Umbilical cord (tissue), 2 donors: ENCODE measurements at places on chromosomes 11 and 22. TPM values are rescaled to one million over a fixed set of nuclear protein-coding genes. Genes with fewer than 3 reads are reported as not detected.

GRCh38 chr11:130071211-130071712 is 1.6 kb downstream of the APLP2 start:
- DNase-seq = no peak

DNA sequence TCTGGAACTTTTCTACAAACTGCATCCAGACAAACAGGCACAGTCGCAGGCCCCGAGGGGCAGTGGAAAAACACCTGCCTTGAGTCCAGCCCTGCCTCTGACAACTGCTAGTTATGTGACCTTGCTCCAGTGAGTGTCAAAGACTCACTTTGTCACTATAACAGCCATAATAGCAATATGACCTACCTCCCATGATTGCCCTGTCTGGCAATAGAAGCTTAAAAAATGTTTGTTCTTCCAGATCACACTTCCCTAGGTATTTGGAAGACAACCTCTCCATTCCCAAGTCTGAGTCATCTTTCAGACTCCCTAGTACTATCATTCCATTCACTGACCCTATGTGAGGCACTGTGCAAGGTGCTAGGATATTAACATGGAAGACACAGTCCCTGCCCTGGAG is 74.5 kb downstream of the RPL27A start:
- no peak for DNase-seq

DNA sequence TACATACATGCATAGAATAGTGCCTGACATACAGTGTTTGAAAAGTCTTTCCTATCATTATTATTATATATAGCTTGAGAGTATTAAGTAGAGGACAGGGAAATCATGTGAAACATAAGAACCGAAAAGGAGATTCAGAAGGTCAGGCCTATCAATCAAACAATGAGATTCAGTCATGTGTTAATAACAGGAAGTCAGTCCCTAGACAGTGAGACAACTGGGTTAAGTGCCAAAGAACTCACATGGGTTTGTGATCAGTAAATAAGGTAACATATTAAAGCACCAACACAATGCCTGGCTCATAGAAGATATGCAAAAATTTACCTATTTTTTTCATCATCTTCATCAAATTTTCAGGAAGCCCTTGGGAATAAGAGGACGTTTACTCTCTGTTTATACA is 174.3 kb upstream of the FAT3 start:
- DNase-seq = no peak

GRCh38 chr11:95308512-95309035 is 77.6 kb upstream of the SESN3 start:
- DNase-seq = no peak

- no peak for DNase-seq
Measured at GRCh38 chr11:34585304-34585734, 35.6 kb upstream of the EHF start.

DNA sequence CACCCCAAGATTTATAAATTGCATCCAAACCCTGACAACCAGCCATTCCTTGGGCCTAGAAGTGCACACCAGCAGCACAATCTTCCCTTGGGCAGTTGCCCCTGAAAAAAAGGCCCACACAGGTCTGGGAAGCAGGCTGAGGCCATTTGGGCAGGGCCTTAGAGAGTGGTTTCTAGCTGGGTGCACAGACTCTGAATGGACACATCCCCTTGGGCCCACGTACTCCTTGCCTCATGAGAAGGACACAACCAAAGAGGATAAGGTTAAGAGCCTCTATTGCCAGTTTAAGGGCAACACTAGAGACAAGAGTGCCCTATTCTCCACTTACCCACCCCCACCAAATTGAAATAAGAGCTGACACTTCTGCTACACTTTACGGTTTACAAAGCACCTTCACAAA is 933 bp upstream of the PANX3 start:
- no peak for DNase-seq

DNA sequence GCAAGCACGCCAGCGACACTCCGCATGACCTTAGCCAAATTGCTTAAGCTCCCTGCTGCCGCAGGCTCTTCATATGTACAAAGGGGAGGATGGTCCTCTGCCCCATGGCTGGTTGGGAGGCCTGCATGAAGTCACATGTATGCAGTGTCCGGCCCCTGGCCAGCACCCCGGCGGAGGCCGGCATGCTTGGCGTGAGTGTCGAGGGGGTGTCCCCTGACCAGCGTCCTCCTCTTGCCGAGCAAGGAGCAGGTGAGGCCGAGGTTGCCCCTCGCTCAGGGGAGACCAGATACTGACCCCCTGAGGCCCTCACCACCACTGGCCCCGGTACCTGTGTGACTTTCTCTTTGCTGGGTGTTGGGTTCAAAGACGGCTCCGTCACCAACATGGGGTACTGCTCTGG is 50.2 kb downstream of the DHCR7 start:
- no peak for DNase-seq

DNA sequence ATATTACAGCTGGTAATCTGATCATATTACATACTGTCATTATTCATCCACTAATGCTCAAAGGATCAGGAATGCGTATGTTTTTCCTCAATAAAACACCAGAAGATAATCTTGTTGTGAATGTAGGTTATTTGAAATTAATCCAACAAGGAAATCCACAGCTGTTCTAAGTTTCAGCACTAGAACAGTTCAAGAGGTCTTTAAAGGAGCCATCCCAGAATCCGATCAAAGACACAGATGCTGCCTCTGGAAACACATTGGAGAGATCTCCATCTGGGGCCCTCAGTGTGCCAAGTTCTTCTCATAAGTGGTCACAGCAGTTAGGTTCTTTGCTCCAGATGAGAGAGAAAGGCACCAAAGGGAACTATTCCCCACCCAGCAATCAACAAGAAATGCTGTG is 1955.1 kb upstream of the RAG2 start:
- DNase-seq = peak; percentile 29

- no peak for DNase-seq
Measured at GRCh38 chr11:67499808-67500483, 5.2 kb downstream of the PITPNM1 start.

GRCh38 chr11:113265362-113265761 is 49.0 kb upstream of the TTC12 start:
- no peak for DNase-seq

GRCh38 chr11:75384438-75385080 is 14.8 kb upstream of the RPS3 start:
- peak; percentile 66 for DNase-seq

DNA sequence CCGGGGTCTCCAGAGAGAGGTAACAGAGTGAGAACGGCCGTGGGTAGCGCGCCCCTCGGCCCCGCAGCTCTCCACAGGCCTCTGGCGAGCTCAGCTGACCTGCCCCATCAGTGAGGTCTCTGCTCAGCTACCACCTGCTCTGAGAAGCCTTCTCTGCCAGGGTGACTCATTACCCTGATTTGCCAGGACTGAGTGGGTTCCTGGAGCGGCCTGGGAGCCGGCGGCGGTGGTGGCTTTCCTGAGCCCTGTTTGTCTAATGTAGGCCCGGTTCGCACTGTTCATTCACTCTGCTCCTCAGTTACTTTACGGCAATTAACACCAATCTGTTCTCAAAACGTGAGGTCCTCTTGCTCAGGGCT is 351.0 kb upstream of the B3GAT1 start:
- DNase-seq = no peak

GRCh38 chr22:46652081-46652846 is 32.1 kb downstream of the GRAMD4 start:
- DNase-seq = no peak

- DNase-seq = no peak
Measured at GRCh38 chr11:9250139-9250582, 15.0 kb downstream of the DENND5A start.

GRCh38 chr11:61841636-61842527 is 13.8 kb downstream of the FADS2 start:
- DNase-seq = no peak

GRCh38 chr11:126433244-126433846 is 77.9 kb downstream of the ST3GAL4 start:
- no peak for DNase-seq

- peak; percentile 79 for DNase-seq
Measured at GRCh38 chr11:93895106-93895862, 44.9 kb upstream of the VSTM5 start.

DNA sequence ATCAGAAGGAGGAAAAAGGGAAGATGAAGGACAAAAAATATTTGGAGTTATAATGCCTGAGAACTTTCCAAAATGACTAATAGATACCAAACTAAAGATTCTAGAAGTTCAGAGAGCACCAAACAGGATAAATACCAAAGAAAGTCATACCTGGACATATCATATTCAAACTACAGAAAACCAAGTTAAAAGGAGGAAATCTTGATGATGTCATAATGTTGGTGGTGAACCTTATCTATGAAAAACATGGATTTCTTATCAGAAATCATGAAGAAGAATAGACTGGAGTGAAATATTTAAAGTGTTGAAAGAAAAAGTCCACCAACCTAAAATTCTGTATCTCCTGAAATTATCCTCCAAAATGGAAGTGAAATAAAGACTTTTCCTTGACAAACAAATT is 389.2 kb downstream of the JRKL start:
- no peak for DNase-seq

DNA sequence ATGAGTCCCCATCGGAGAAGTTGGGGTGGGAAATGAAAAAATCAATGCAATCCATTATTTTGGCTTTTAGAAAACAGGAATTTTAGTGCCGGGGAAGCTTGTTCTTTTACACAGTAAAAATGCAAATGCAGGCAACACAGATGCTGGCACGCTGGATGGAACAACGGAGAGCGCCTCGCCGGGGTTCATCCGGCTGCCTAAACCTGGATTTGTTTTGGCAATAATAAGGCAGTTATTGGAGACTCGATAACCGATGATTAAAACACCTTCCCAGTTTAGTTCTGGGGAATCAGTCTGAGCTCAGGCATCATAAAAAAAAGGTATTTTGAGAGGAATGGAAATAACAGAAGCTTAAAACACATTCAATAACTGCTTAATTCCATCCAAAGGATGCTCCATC is 2.9 kb downstream of the DSCAML1 start:
- DNase-seq = no peak

GRCh38 chr22:47032091-47032943 is 269.9 kb downstream of the TBC1D22A start:
- peak; percentile 9 for DNase-seq

- no peak for DNase-seq
Measured at GRCh38 chr11:561148-562003, 606 bp downstream of the RASSF7 start.

GRCh38 chr11:92627615-92628256 is 341.7 kb upstream of the MTNR1B start:
- no peak for DNase-seq

GRCh38 chr11:19895776-19896175 is 183.1 kb downstream of the NAV2 start:
- no peak for DNase-seq

DNA sequence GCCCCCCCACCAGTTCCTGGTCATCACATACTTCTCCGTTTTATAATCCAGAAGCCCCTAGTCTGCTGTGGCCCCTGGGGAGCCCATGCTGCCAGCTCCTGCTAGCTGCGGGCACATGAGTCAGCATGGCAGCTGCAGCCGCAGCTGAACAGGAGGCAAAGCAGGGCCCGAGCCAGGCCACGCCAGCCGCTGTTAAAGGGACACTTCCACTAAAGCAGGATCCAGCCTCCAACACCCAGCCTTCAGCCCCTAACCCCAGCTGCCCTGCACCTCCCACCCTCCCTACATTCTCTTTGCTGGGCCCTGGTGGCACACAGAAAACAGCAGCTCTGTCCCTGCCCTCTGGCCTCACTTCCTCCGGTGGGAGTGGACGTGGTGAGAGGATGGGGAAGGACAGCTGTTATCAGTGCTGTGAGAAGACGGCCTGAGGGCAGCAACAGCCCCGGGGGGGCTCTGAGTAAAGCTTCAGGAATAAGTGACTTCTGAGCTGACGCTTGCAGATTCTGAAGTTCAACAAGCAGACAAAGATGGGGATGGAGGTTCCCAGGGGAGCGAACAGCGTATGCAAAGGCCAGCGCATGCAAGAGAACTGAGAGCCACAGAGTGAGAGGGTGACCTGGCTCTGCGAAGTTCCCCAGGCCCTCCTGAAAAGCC is 688 bp upstream of the LRRC74B start:
- peak; percentile 53 for DNase-seq

- peak; percentile 88 for DNase-seq
Measured at GRCh38 chr22:29744902-29745301, 21.9 kb downstream of the ZMAT5 start.

DNA sequence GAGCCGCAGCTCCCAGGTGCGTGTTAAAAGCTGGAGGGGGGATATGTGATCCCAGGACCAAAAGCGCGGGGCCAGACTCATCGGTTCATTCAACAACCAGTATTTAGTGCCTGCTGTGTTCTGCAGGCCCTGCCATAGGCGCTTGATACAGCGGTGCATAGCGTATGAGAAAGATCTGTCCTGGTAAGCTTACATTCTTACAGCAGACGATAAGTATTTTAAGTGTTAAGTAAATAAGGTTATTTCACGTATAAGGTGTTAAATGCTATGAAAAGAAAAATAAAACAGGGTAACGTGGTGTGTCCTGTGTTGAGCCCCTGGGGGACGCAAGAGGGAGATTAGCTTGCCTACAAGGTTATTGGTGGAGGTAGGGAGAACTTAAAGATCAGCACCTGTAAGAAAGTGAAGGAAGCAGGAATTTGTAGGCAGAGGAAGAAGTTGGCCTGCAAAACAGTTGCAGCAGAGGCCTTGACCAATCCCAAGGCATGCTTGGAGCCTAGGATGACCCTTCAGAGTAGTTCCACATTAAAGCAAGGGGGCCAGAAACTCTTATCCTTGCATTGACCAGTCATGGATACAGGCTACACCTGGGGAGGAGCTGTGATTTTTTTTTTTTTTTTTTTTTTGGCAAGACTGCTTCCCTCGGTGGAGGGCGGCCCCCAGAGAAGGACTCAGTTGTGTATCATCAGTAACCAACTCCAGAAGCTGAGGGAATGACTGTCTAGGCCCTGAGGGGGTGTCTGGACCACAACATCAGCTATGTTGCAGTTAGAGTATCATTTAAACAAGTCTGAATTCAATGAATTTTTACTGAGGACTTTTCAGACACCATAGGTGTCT is 487 bp upstream of the LIPT2 start:
- DNase-seq = no peak

- peak; percentile 86 for DNase-seq
Measured at GRCh38 chr11:73982595-73982989, at the start of gene UCP2. Gene UCP2 (minus strand): TSS chr11:73982843. CDS start chr11:73978378, 4,465 bp downstream.

Gene ZNF215
- total RNA-seq = 13.7 TPM

Gene USP2
- 2.9 TPM for total RNA-seq

Gene GAL3ST3
- total RNA-seq = 2.9 TPM

Gene OR5A1
- 2.2 TPM for total RNA-seq

Gene ZNF214
- 6.0 TPM for total RNA-seq

Gene KLHDC7B
- total RNA-seq = 6.0 TPM

Gene C11orf87
- total RNA-seq = 4.1 TPM

Gene ZNF202
- 9.1 TPM for total RNA-seq

Gene ANO9
- 5.1 TPM for total RNA-seq

Gene CHID1
- 69.6 TPM for total RNA-seq

Gene ADM2
- 0.72 TPM for total RNA-seq
